HCT116 (cell line): ENCODE measurements at places on chromosomes 13 and 19. TPM values are rescaled to one million over a fixed set of nuclear protein-coding genes. Genes with fewer than 3 reads are reported as not detected.

GRCh38 chr13:88345171-88345847, 674.1 kb downstream of the SLITRK5 start:
- no peak for DNase-seq

CACNA1A gene
- 7.5 TPM for total RNA-seq

GRCh38 chr13:65638572-65639168, 1591.5 kb downstream of the PCDH9 start:
- peak; percentile 35 for DNase-seq

ZNF28 gene
- total RNA-seq, result 17.8 TPM

JAK3 gene
- 5.7 TPM for total RNA-seq

HCN2 gene
- total RNA-seq, result 2.4 TPM

DNA sequence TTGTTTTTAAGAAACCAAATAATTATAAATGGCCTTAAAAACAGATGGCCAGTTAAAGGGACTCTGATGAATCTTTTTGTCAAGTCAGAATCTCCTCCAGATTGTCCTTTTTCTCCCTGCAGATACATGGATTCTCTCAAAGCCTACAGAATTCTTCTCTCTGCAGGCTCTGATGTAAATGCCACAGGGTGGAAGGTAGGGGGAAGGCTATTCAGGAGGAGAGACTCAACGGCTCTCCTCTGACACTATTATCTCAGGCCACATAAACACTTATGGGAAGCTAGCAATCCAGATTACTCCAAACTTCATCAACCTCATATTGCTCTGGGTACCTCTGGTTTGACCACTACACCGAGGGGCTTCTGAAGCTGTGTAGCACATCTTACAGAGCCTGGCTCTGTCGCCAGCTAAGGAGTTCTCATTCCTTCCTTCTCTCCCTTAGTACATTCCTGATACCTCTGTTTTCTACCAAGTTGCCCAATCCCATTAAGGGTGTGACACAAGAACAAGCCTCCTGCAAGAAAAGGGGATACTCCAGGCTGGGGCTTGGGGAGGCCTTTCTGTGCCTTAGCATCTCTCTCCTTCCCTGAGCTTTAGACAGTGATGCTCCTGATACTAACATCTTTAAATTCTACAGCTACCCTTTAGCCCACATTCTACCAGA, 14.9 kb downstream of the LCP1 start:
- DNase-seq, result no peak

DNA sequence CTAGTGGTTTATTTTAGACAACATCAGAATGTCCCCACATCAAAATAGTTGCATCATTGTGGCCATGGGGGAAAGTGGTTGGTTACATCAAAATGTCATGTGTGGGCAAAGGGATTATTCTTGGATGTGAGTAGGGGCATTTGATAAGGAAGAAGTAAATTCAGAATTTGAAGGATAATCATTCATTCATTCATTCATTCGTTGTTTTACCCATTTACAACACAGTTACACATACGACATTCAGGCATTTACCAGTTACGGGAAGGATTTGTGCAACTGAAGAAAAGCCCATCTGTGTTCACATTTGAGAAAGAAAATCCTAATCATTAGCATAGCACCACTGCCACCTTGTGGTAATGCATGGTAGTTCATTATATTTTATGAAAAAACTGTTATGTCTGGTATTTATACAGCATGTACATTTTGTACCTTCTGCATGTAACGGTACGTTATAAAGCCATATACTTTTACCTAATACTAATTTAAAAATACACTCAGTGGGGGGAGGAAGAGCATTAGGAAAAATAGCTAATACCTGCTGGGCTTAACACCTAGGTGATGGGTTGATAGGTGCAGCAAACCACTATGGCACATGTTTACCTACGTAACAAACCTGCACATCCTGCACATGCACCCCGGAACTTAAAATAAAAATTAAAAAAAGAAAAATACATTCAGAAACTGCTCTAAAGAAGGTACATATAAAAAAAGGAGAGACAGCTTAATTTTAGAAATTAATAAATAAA, 62.1 kb downstream of the DGKH start:
- DNase-seq, result peak; percentile 43
